ENCODE measurements at places on chromosomes 11 and 22.

DNA sequence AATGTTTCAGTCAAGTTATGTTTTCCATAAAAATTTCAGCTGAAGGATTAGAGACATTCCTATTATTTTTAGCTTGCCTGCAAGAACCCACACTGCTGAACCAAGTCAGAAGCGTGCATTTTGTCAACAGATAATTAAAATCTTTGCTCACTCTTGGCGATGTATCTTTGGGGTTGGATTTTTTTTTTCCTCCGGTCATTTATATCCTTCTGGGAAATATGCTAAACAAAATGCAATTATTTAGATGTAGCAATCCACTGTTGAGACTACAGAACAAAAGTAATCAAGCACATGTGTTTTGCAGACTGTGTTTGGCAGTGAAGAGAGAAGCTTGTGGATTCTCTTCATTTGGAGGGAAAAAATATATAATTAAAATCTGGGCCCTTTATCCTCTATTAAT lies 15.3 kb upstream of the NELL1 start:
- no peak for DNase-seq

- DNase-seq, result no peak
Observed at GRCh38 chr11:118531597-118532084, 649 bp downstream of the TMEM25 start.

DNA sequence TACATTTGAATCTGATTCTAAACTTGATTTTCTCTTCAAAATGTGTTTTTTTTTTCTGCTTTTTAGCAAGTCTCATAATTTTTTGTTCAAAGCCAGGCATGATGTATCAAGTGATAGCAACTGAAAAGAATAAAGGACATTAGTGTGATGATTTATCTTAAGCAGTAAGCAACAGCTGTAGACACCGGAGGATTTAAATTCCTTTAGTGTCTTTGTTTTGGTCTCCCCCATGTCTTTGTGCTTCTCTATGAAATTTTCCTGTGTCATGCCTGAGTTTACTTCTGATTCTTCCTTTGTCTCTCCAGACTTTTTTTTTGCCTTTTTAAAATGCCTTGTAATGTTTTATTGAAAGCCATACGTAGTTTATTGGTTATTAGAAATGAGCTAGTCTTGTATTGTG lies 934.2 kb upstream of the RAG2 start:
- no peak for DNase-seq

- DNase-seq, result no peak
Observed at GRCh38 chr11:73659961-73660360, 13.6 kb downstream of the PLEKHB1 start.

DNA sequence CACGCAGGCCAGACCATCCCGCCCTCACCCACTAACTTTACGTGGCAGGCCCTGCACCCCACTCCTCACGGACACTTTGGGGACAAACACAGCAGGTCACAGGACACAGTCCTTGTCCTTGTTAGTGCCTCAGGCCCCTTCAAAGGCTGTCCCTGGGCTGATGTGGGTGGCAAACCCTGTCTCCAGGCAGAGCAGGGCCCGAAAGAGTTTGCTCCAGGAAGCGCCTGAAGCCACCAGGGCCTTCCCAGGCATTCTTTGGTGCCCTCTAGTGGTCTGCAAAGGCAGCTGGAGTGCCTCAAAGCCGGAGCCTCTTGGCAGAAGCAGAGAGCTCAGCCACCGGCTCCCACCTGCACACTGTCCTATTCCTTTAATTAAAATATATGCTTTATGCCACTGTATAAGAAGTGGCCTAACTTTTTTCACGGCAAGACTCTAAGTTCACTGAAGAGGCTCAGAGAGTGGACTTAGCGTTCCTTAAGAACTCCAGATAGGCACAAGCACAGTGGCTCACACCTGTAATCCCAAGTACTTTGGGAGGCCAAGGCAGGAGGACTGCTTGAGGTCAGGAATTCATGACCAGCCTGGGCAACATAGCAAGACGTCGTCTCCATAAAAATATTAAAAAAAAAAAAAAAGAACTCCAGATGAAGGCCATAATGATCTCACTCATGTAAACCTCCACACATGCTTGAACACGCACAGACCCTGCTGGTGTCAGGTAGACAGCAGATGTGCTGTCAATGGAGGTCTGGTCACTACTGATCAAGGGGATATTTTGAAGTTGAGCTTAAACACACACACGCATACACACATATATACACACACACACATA lies 11.1 kb downstream of the TXN2 start:
- peak; percentile 71 for DNase-seq

- no peak for DNase-seq
Observed at GRCh38 chr22:36237462-36238372, 1.6 kb downstream of the APOL2 start.

- no peak for DNase-seq
Observed at GRCh38 chr11:119616586-119617339, 112.2 kb downstream of the NECTIN1 start.

DNA sequence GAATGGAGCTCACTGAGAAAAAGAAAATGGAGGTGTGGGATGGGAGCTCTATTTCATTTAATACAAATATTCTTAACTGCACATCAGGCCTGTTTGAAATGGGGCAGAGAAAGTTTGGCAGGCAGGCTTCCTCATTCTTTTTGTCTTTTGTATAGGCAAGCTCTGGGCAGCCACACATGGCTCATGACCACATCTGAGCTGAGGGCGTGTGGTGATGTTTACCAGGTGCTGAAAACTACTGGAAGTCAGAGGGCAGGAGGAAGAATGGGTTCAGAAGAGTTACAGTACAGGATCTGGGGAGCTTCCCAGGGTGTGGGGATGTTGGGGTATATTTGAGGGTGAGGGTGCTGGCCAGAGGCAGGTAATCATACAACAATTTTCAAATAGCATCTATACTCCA lies 66.3 kb upstream of the NAV2 start:
- DNase-seq, result no peak

- no peak for DNase-seq
Observed at GRCh38 chr11:128775468-128775867, 81.6 kb downstream of the FLI1 start.

GRCh38 chr11:110855191-110855590 lies 143.0 kb upstream of the ARHGAP20 start:
- no peak for DNase-seq

DNA sequence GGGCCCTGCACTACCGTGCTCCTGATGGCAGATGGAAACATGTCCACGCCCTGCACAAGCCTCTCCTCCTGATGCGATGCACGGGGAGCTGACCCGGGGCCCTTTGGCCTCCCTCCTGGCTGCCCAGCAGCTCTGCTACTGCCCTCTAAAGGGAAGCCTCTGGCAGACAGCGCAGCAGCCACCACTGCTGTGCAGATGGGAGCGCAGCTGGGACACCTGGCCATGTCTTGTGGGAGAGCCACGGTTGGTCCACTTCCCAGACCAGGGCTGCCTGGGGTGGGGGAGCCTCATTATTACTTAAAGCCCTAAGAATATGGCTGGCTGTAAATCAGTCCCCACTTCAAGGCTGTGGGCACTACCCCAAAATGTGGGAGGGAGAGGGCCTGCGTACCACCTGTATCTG lies 38.3 kb downstream of the TBX1 start:
- no peak for DNase-seq

GRCh38 chr11:33869481-33870422 lies 22.1 kb downstream of the LMO2 start:
- peak; percentile 53 for DNase-seq

GRCh38 chr11:21501245-21501644 lies 691.6 kb upstream of the ANO5 start:
- no peak for DNase-seq

- DNase-seq, result peak; percentile 12
Observed at GRCh38 chr11:134412203-134413042, at the start of gene B3GAT1. B3GAT1 (minus strand) TSS chr11:134412242; CDS start chr11:134387659, 24,583 bp downstream.

DNA sequence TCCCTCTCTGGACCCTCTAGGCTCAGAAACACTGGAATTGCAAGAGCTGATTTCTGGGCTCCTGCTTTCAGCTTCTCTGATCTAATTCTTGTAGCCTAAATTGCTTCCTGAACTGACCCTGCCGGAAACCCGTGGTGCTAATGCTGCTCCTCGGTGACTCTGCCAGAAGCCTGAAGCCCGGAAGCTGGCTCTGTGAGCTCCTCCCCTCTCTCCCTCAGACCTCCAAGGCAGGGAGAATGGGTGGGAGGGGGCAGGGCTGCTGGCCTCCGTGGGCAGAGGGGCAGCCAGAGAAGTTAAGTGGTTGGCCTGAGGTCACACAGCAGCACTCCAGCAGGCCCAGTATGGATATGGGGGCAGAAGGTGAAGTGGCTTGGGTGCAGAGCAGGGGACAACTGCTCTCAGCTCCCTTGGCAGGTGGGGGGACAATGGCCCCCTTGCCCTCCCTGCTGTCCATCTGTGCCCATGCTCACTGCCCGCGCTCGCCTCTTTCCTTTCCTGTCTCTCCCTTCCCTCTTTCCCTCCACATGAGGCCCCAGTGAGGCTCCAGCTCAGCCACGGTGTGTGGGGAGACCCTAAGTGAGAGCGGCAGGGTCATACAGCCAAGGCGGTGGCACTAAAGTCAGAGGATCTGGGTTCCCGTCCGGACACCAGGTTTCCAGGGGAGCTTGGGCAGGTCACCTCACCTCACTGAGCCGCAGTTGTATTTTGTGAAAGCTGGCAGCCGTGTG lies 16.2 kb downstream of the CAPN5 start:
- DNase-seq, result no peak

- no peak for DNase-seq
Observed at GRCh38 chr22:19993926-19994325, 22.7 kb downstream of the ARVCF start.

- DNase-seq, result no peak
Observed at GRCh38 chr22:21055880-21056319, 10.2 kb downstream of the LRRC74B start.

DNA sequence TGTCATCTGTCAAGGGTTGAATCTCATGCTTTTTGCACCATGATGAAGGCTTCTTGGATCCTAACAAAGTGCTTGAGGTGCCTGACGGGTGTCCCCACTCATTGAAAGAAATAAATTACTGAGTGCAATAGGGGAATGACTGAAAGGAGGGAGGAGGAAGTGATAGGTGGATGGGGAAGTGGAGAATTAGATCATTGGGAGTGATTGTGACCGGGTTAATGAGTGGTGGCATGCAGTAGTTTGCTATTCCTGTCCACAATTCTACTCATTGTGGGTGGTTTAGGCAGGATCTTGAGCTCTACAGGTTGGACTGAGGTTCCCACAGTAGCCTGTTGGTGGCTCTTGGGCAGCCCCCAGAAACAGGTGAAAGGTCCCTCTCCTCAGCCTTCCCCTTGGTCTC lies 44.3 kb downstream of the THAP12 start:
- DNase-seq, result no peak

GRCh38 chr11:18578975-18579598 lies 9.4 kb downstream of the UEVLD start:
- no peak for DNase-seq

GRCh38 chr11:60925868-60926267 lies 1.6 kb downstream of the TMEM132A start:
- no peak for DNase-seq

GRCh38 chr11:119473226-119473625 lies 50.3 kb upstream of the THY1 start:
- no peak for DNase-seq

DNA sequence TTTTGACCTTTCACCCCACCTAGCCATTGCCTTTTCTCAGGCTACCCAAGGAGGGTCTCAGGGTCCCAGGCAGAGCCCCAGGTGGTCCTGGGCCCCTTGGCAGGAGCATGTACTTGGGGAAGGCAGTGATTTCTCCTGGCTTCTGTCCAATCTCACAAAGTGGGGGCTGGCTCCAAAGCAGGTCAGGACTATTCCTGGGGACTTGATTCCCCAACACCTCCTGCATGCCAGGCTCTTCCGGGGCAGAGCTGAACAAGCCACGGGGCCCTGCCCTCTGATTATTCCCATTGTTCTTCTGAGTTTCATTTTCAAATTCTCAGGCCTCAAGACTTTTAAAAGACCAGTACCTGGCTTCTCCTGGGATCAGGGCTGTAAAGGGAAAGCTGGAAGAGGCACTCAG lies 1.5 kb upstream of the TCF20 start:
- no peak for DNase-seq

GRCh38 chr11:114232400-114233059 lies 63.7 kb upstream of the NNMT start:
- no peak for DNase-seq

GRCh38 chr11:61575886-61576861 lies 4.7 kb downstream of the SYT7 start:
- no peak for DNase-seq

GRCh38 chr11:60288531-60288930 lies 8.1 kb downstream of the MS4A4A start:
- no peak for DNase-seq

GRCh38 chr22:27327981-27328721 lies 473.4 kb downstream of the MN1 start:
- no peak for DNase-seq

DNA sequence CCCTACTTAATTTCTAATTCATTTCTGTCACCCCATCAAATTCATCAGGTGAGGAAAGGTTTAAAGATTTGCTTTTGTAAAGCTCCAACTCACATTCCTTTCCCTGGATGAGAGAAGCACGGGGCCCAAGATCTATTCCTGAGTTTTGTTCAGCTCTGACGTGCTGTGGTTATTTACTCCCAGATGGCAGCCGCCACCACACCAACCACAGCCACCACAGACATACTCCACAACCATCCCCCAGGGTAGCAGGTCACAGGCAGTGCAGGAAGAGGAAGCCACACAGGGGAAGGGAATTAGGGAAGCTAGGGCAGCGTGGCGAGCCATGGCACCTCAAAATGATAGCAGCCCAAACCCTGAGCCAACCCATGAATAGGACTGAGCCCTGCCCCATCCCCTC lies 63.5 kb upstream of the CSNK2A3 start:
- no peak for DNase-seq

GRCh38 chr11:87125257-87125656 lies 87.5 kb downstream of the TMEM135 start:
- DNase-seq, result no peak

- no peak for DNase-seq
Observed at GRCh38 chr11:70713988-70714665, 315.8 kb downstream of the CTTN start.

GRCh38 chr11:78929906-78930220 lies 355.2 kb upstream of the NARS2 start:
- no peak for DNase-seq

DNA sequence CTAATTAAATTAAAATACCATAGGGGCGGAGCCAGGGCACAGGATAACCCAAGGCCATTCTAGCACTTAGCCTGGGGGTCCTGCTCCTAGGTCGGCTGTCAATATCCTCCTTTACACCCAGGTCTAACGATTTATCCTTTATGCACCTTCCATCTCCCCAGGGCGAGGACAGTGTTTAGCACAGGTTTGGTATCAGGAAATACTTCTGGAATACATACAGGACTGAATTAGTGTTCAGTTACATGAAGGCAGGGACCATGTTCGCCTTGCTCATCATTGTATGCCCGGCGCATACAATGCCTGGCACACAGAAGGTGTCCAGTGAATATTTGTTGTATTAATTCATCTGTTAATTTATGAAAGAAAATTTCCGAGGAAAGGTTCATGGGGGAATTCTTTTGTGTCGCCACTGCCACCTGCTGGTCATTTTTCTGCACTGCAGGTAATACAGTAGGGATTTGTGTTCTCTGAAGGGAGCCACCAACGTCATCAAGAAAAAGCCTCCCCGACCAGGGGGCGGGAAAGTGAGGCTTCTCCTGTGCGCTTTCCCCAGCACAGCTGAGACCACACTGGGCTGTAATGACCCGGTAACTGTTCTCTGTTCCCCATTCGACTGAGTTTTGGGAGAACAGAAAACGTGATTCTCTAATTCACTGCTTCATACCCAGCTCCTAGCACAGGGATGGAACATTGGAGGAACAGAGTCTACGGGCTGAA lies 68.7 kb upstream of the ASPHD2 start:
- DNase-seq, result peak; percentile 60

Measured in NCI-H1930 (cell line).